ENCODE measurements at places on chromosomes 1 and 21. TPM values are rescaled to one million over a fixed set of nuclear protein-coding genes. Genes with fewer than 3 reads are reported as not detected.

Gene NUF2
- 14.2 TPM for total RNA-seq

Gene KRTAP19-3
- not detected for total RNA-seq

Gene ROR1
- 0.16 TPM for total RNA-seq

Gene KCNN3
- 1.5 TPM for total RNA-seq

Gene TINAGL1
- 542 TPM for total RNA-seq

Gene TMPRSS3
- total RNA-seq = not detected

Gene EDN2
- not detected for total RNA-seq

Gene PGLYRP3
- 0.16 TPM for total RNA-seq

Gene REN
- under 0.01 TPM for total RNA-seq

Gene LEPR
- 136 TPM for total RNA-seq

Gene SLC45A1
- 1.8 TPM for total RNA-seq

Gene CLCA4
- total RNA-seq = not detected

Gene SYT2
- total RNA-seq = not detected

Gene TMEM269
- not detected for total RNA-seq

Gene GBP7
- not detected for total RNA-seq

Gene SPRR5
- not detected for total RNA-seq

Gene ALPL
- 0.32 TPM for total RNA-seq

Gene ETS2
- 49.5 TPM for total RNA-seq

Gene METTL25B
- 13.2 TPM for total RNA-seq

Gene TNFRSF1B
- total RNA-seq = 23.9 TPM

Gene LAMB3
- 4.6 TPM for total RNA-seq

Gene STUM
- 0.57 TPM for total RNA-seq

Gene NEGR1
- total RNA-seq = 5.6 TPM

Gene TCHHL1
- not detected for total RNA-seq

Gene PCP4
- total RNA-seq = not detected

Gene ARHGEF10L
- 1.2 TPM for total RNA-seq

Gene ARHGEF16
- total RNA-seq = 0.94 TPM

Gene MYOG
- not detected for total RNA-seq

Gene TTC22
- total RNA-seq = not detected

Gene LRRC3
- 0.97 TPM for total RNA-seq

Gene CA6
- total RNA-seq = not detected

Gene ACTL8
- total RNA-seq = not detected

Gene ADAMTS4
- 9.7 TPM for total RNA-seq

Gene CNTN2
- total RNA-seq = not detected

Gene SLC6A17
- under 0.01 TPM for total RNA-seq

Gene IL19
- not detected for total RNA-seq

Gene C1orf53
- 0.49 TPM for total RNA-seq

Gene GSTM2
- total RNA-seq = 3.7 TPM

Gene EIF3I
- 269 TPM for total RNA-seq

Gene ATP8B2
- 60.7 TPM for total RNA-seq

Gene AVPR1B
- total RNA-seq = not detected

Gene XCL1
- not detected for total RNA-seq

All from bladder microvascular endothelial cell (primary cell).